T-helper 1 cell (primary cell): ENCODE measurements at places on chromosomes 4 and X.

- DNase-seq: no peak
These were observed 26.9 kb upstream of the PASD1 start for GRCh38 chrX:151536571-151536970.

- DNase-seq: no peak
These were observed 57.3 kb upstream of the CXCL8 start for GRCh38 chr4:73683033-73683432.

DNA sequence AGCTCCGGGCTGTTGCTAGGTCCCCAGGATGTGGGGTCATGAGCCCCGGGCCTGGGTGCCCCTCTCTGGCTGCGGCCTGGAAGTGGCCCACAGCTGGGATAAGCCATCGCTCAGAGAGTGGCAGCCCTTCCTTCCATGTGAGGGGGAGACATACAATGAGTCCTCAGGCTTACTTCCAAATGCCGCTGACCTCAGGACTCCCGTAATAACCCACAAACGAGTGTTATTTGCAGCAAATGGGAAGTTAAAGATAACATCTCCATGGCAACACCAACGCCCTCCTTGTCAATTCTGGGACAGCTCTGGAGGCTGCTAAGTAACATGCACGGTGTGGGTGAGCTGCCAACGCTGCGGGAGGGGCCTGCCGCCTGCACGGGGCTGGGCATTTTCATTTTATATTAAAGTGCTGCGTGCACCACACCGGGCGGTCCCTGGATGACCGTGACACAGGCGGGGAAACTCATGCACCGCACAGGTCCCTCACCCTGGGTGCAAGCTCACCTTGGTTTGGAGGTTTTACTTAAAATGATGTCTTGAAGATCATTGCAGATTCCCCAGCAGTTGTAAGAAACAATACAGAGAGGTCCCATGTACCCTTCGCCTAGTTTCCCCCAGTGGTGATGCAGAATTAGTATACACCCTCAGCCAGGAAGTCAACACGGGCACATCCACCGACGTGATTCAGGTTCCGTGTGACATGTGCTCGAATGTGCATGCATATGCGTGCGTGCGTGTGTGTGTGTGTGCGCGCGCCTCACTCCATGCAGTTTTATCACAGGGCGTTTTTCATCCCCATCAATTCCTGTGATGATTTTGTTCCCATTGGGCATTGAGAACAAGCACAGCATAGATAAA, 79.4 kb downstream of the ABLIM2 start:
- no peak for DNase-seq

DNA sequence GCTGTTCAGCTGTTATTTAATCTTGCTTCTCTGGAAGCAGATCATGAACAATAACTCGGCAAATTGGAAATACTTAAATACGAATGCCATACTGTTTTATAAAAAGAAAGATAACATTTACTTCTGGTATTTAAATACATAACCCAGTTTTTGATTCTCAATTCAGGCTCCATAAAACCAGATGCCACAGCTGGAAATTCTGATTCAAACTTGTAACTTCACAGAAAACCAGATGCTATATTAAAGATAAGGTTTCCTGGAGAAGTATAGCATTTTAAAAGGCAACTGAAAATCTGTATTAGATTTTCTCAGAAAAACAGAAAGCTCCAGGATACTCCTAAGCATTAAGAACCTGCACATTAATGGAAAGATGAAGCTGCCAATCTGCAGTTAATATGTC, 40.2 kb downstream of the STX18 start:
- DNase-seq: no peak

GRCh38 chrX:71198066-71198465, 25.0 kb upstream of the GJB1 start:
- DNase-seq: no peak

GRCh38 chr4:153538487-153539357, 72.6 kb downstream of the TMEM131L start:
- no peak for DNase-seq

DNA sequence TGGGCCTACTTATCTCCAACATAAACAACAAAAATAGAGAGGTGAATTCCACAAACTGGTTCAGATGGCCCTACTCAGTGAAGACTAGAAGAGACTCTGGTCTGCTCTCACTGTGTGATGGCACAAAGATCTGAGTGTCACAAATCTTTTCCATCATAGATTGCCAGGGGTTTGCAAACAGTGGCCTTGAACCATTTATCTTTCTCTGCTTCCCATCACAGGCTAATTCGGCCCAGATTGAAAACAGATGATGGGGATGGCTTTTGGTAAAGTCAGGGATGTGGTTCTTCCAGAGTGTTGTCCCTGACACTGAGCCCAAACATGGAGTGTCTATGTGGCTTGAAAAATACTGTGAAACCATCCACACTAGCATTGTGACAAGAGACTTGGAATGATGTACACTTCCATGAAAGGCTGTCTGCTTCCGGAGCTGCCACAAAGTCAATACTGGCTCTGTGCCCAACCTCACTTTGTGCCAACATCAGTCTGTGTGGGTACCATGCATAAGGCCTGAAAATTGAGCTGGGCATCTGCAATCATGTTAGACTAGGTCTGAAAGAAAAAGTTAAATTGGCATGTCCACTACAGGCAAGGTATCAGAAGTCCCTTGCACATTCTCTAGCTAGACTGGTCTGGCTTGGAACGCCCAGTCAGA, 25.2 kb upstream of the PLAC1 start:
- no peak for DNase-seq

- no peak for DNase-seq
These were observed 751.8 kb upstream of the POU3F4 start for GRCh38 chrX:82756272-82756671.

- no peak for DNase-seq
These were observed 37.4 kb upstream of the PACRGL start for GRCh38 chr4:20662851-20663250.

- no peak for DNase-seq
These were observed 137.4 kb downstream of the DKK2 start for GRCh38 chr4:106898621-106899230.

GRCh38 chr4:17497890-17498523, 13.9 kb downstream of the QDPR start:
- DNase-seq: no peak

GRCh38 chrX:100407147-100407783, 2.8 kb downstream of the PCDH19 start:
- no peak for DNase-seq

- no peak for DNase-seq
These were observed 131.9 kb downstream of the TBC1D19 start for GRCh38 chr4:26715636-26716242.

- no peak for DNase-seq
These were observed 68.3 kb downstream of the AFF2 start for GRCh38 chrX:148568763-148569162.

DNA sequence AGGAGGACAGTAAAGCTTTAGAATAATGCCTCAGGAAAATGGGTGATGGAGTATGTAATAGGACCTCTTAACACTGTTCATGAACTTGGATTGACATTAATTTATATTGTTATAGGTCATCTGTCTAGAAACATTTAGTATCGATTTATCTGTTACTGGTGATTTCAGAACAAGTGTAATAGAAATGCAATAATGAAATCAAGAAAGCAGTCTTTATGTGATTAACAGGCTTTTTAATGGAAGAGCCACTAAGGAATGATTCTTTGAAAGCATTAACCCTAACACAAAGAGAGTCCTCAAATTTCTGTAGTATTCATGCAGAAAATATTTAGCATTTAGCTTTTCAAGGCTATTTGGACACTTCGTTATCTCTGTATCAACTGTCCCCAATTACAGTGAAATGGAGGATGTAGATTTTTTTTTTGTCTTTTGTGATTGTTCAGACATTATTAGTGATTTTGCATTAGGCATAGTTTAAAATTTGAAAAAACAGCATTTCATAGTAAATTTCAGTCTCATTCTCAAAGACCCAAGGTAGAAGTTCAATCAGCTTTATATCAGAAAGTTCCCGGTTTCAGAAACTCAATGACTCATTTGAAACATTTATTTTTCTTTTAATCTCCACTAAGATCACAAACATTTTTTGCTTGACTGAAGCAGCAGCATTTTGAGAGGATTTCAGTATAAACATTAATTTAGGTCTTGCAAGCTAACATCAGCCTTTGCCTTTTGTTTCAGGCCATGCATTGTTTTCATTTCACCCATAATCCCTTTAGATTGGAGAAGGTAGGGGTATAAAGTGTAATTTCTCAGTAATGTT, 56.3 kb downstream of the AGTR2 start:
- no peak for DNase-seq

GRCh38 chr4:138677748-138678147, 337.8 kb upstream of the NOCT start:
- no peak for DNase-seq

DNA sequence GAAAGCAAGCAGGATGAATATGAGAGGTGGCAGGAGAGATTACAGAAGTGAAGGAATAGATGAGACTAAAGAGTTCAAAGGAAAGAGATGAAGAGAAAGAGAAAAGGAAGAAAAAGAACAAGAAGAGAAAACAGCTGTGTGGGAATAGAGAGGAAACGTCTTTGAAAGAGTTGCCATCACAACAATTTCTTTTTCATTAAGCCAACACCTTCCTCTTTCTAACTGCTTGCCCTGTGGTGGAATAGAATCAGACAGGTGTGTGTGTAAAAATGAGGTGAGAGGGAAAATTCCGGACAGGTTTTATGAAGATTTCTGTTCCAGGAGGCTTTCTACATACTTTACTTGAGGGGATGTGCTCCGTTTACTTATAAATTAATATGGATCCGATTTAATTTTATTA, 28.8 kb downstream of the DTHD1 start:
- DNase-seq: no peak

DNA sequence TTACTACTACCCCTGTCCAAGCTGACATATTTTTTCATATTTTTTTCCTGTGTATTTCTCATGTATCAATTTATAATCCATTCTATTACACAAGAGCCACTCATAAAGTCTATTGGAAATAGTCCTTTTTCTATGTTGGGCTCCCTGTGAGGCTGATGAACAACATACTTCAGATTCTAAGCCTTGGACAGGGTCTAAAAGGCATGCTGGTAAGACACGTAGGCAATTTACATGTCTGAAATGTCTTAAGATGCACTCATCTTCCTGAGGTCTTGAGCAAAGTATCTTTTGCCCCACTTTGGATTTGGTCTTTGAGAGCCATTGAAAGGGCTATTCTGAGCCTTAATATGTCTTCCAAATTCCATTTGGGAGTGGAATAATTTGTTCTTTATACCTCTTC, 31.8 kb downstream of the OCIAD1 start:
- DNase-seq: no peak

DNA sequence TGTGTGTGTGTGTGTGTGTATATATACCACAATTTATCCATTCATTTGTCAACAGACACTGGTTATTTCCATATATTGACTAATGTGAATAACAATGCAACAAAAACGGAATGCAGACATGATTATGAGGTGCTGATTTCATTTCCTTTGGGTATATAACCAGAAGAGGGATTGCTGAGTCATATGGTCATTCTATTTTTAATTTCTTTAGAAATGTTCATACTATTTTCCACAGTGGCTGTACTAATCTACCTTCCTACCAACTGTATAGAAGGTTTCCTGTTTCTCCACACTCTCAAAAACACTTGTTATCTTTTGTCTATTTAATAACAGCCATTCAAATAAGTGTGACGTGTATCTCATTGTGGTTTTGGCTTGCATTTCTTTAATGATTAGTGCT, 269.9 kb downstream of the OPHN1 start:
- no peak for DNase-seq

- no peak for DNase-seq
These were observed 23.0 kb upstream of the PGM2 start for GRCh38 chr4:37803348-37803973.

- no peak for DNase-seq
These were observed 92.7 kb downstream of the AFF2 start for GRCh38 chrX:148593146-148593545.

DNA sequence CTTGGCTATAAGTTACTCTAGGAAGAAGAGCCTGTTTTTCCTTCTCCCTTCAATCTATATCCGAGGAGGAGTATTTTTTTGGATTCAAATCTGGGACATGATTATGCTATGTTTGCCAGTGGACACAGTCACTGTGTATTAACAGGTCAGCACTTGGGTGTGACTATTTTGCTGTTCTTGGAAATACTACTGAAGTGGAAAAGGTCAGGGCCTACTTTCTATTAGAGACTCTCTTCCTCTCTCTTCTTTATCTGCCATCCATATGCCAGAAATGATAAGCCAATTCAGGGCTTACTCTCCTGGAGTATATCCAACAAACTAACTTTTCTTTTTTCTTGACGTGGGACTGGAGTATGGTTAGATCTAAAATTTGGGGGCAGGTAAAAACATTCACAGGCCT, 40.5 kb downstream of the MID1IP1 start:
- DNase-seq: no peak

DNA sequence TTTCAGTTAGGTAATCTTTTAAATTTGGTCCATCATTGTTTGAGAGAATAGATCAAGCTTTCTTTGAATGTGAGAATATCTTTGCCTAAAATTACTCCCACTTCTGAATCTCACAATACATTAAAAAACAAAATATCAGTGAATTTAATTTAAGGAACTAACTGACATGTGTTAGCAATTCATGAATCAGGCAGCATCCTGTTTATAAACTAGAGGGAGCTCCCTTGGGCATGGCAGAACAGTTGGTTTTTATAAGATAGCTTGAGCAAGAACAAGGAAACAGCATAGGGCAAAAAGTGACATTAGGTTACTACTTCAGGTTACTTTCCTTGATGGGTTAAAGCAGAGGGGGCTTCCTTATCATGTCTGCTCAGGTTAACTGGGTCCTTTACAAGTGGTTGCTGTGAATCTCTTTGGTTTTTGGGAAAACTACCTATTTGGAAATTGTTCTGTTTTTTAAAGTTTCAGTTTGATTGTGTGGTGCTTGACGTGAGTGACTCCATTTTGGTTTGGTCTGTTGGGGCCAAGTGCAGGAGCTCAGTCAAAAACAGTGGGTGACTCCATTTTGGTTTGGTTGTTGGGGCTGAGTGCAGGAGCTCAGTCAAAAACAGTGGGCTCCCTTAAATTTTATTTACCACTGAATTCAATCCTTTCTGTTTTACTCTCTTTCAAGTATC, 68.0 kb downstream of the PPEF2 start:
- no peak for DNase-seq

GRCh38 chr4:186192066-186192612, 772 bp downstream of the CYP4V2 start:
- no peak for DNase-seq

DNA sequence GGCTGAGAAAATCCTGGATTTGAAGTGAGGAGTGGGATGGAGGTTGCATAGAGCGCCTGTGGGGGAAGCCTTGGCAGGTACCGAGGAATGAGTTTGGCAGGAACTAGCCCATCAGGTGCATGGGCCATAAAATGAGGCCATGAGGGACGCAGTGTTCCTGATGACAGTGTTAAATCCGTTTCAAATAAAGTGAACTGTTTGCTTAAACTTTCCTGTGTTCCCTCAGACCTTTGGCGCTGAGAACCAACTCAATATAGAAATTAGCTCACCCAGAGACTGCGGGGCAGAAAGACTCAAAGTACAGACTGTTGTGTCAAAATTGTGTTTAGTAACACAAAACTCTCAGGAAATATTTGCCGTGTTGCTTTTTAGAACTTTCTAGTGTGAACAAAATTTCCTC, 250.0 kb upstream of the NR3C2 start:
- no peak for DNase-seq
